ENCODE measurements at places on chromosomes 5 and 9.

- H3K27ac ChIP-seq = no peak overlapping the region
- H3K4me1 ChIP-seq = no peaks in the 10 kb centered on the region
- H3K4me3 ChIP-seq = no peak overlapping the region
- H3K27me3 ChIP-seq = no peaks in the 10 kb centered on the region
- no peak for DNase-seq
Observed at GRCh38 chr5:42953041-42953440, 87.1 kb downstream of the ANXA2R start.

DNA sequence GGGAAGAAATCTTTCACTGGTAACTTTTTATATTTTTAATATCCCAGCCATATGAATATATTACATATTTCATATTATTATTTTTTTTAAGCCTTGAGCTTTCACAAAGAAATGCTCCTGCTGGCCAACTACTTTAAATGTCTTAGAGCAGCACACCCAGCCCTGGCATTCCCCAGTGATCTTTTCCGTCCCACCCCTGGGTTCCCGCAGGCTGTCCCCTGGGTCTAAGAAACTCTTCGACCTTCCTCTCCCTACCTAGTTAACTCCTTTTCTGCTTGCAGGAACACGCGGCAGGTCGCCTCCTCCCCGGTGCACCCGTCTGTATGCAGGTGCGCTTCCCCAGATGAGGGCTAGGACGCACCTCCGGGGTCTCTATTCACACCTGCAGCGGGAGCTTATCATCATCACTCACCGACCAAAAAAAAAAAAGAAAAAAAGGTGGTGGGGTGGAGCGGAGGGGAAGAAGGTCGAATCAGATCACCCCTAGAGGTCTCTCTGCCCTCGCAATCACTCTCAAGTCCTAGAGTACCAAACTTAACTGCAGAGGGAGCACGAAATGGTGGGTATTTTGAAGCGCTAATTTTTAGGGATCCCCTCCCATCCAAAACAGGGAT, 696 bp downstream of the ZFP62 start:
- H3K36me3 ChIP-seq = no peaks in the 10 kb centered on the region
- H3K4me3 ChIP-seq = peak overlapping the region; percentile 66
- peak overlapping the region; percentile 77 for H3K27ac ChIP-seq
- peaks cover 4% of the 10 kb centered on the region for H3K4me1 ChIP-seq
- no peak for DNase-seq
- H3K27me3 ChIP-seq = no peaks in the 10 kb centered on the region

DNA sequence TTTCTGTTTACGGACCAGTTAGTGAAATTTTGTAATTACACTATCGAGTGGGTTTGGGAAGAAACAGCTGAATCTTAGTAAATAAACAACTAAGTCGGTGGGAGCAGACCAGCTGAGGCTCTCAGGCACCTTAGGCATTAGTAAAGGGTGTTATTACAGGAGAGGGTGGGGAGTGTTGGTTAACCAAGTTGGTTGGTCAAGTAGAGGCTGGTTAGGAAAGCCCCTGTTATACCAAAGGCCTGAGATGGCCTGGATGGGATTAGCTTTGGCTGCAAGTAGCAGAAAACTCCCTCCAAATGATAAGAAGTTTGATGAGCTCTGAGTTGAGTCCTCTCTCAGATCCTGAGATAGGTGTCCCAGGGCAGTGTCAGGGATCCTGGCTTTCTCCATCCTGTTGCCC, 81.3 kb downstream of the PPARGC1B start:
- no peaks in the 10 kb centered on the region for H3K27me3 ChIP-seq
- no peak overlapping the region for H3K4me3 ChIP-seq
- DNase-seq = no peak
- H3K36me3 ChIP-seq = no peaks in the 10 kb centered on the region
- H3K27ac ChIP-seq = no peak overlapping the region

- H3K36me3 ChIP-seq = no peaks in the 10 kb centered on the region
- H3K27me3 ChIP-seq = no peaks in the 10 kb centered on the region
- no peak overlapping the region for H3K27ac ChIP-seq
- H3K4me3 ChIP-seq = no peak overlapping the region
- H3K4me1 ChIP-seq = peaks cover 18% of the 10 kb centered on the region
- DNase-seq = no peak
Observed at GRCh38 chr5:157558681-157559080, 16.9 kb downstream of the ADAM19 start.

DNA sequence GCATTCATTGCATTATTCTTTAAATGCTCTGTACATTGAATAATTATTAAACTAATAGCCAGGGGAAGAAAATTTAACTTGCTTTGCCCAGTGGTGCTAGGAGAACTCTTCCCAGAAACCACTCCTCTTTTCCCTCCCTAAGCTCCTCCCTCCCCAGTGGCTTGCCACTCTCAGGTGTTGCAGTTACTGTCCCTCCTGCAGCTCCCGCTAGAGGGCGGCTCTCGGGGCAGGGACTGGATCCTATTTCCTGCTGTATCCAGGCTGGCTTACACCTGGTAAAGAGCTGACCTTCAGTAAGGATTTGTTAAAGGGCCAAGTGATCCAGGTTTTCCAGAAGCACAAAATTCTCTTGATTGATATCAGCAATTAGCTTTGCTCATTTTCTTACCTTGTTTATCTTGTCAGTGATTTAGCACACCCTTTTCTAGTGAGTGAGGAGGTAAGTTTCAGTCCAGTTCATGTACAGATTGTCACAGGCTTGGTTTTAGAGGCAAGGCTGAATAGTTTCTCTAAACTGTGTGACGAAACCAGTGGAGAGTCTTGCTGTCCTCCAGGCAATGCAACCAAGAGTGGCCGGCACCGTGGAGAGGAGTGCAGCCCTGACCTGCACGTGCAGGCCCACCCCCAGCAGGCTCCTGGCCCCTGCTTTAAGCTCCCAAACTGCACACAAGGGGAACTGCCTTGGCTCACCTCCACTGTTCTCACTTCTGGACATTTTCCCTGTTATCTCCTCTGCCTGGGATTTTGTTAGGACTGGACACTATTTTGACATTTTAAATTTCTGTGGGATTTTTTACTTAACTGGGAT, 423.8 kb downstream of the SPOCK1 start:
- no peaks in the 10 kb centered on the region for H3K36me3 ChIP-seq
- peaks cover 11% of the 10 kb centered on the region for H3K4me1 ChIP-seq
- no peak overlapping the region for H3K4me3 ChIP-seq
- DNase-seq = peak; percentile 41

DNA sequence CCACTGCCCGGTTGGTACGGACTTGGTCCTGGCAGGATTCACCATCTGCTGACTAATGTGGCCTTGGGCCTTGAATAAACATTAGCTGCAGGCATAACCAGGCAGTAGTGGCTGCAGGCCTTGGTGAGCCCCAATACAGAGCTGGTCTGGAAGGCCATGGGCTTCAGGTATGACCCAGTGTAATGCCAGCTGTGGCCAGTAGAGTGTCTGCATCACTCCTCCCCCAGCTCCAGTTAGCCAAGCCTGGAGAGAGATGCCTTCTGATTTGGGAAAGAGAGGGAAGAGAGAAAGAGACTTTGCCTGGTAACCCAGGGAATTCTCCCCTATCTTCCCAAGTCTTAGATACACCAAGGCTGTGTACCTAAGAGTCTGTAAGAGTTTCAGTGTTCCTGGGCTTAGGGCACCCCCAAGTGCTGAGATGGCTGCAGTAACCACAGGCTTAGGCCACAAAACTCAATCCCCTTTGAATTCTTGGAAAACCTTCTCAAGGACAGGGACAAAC, 5.6 kb upstream of the C5 start:
- no peak overlapping the region for H3K27ac ChIP-seq
- H3K36me3 ChIP-seq = no peaks in the 10 kb centered on the region
- no peaks in the 10 kb centered on the region for H3K4me1 ChIP-seq
- DNase-seq = no peak

DNA sequence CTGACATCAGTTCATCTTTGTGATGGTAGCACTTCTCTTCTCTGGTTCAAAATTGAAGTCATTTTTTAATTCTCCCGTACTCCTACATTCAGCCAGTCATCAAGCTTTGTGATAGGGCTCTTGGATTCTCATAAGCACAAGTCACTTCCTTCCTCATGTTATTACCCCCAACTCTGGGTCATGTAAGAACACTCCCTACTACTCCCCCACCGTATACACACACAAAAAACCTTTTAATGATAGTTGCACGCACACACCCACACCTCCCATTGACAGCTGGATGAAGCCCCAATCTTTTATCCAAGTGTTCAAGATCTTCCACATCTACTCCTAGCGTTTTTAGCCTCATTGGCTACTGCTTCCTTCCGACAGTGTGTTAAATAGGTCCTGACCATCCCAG, 16.8 kb downstream of the KDM3B start:
- H3K27me3 ChIP-seq = no peaks in the 10 kb centered on the region
- peaks cover 14% of the 10 kb centered on the region for H3K4me1 ChIP-seq
- peaks cover 8% of the 10 kb centered on the region for H3K36me3 ChIP-seq
- H3K27ac ChIP-seq = peak overlapping the region; percentile 12
- H3K4me3 ChIP-seq = no peak overlapping the region

DNA sequence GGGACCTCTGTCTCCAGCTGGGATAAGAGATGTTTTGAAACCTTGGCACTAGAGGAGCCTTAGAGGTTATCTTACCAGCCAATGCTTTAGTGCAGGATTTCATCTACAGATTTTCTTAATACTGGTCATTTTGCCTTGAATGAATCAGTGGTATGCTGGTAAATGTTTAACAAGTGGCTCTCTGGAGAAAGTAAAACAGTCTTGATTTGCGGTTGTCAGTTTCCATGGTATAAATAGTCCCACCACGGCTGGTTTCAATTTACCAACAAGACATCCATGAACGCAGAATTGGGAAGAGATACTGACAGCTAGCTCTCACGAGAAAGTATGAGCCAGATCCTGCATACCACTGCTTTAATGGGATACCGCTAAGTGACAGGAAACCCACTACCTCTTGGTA, 56.7 kb upstream of the CXCL14 start:
- no peak overlapping the region for H3K27ac ChIP-seq
- no peaks in the 10 kb centered on the region for H3K27me3 ChIP-seq

GRCh38 chr9:131434673-131435072, 40.8 kb downstream of the PRRC2B start:
- peaks cover 69% of the 10 kb centered on the region for H3K36me3 ChIP-seq
- H3K4me1 ChIP-seq = no peaks in the 10 kb centered on the region
- H3K27ac ChIP-seq = no peak overlapping the region
- H3K4me3 ChIP-seq = no peak overlapping the region
- H3K27me3 ChIP-seq = no peaks in the 10 kb centered on the region

- H3K27ac ChIP-seq = no peak overlapping the region
- no peak overlapping the region for H3K4me3 ChIP-seq
- peak; percentile 82 for DNase-seq
- H3K4me1 ChIP-seq = peaks cover 14% of the 10 kb centered on the region
- H3K36me3 ChIP-seq = no peaks in the 10 kb centered on the region
Observed at GRCh38 chr9:36158122-36158521, 11.1 kb upstream of the CCIN start.

- no peaks in the 10 kb centered on the region for H3K4me1 ChIP-seq
- no peak for DNase-seq
- H3K4me3 ChIP-seq = no peak overlapping the region
- H3K27me3 ChIP-seq = peaks cover 8% of the 10 kb centered on the region
- no peak overlapping the region for H3K27ac ChIP-seq
- H3K36me3 ChIP-seq = no peaks in the 10 kb centered on the region
Observed at GRCh38 chr5:158727136-158727535, 372.6 kb downstream of the EBF1 start.

DNA sequence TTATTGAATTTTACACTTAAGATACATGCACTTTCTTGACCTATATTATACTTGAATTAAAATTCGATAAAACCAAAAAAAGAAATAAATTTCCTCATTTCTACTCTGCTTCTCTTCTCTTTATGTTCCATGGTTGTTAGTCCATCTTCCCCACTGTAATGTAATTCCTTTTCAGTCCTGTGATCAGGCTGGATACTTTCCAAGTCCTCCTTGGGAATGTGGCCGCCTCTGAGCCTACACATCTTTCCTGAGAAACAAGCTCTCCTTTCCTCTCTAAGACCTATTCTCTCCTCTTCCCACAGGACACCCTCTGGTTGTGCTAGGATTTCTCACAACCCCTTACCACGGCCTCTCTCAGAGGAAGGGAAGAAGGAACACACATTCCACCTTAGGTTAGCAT, 285.1 kb downstream of the DNAH5 start:
- DNase-seq = no peak
- H3K4me1 ChIP-seq = peaks cover 3% of the 10 kb centered on the region
- H3K36me3 ChIP-seq = no peaks in the 10 kb centered on the region
- H3K27me3 ChIP-seq = no peaks in the 10 kb centered on the region
- no peak overlapping the region for H3K27ac ChIP-seq

DNA sequence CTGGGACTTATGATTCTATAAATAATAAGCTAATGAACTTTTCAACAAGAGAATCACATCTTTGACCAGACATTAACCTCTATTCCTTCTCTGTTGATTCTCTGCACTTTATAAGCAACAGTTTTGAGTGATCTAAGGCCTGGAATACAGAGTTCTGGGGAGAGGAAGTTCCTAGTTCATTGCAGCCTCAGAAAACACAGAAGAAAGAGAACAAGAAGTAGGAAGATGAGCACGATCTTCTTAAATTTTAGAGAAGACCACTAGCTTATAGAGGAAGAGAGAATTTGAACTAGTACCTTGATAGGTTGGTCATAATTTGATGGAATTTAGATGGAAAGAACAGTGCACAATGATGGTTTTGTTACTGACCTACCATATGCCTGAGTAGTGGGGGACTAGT, 8.5 kb upstream of the C9orf72 start:
- no peaks in the 10 kb centered on the region for H3K36me3 ChIP-seq
- H3K27me3 ChIP-seq = no peaks in the 10 kb centered on the region
- H3K4me1 ChIP-seq = no peaks in the 10 kb centered on the region

- H3K4me1 ChIP-seq = no peaks in the 10 kb centered on the region
- no peak overlapping the region for H3K4me3 ChIP-seq
- no peaks in the 10 kb centered on the region for H3K27me3 ChIP-seq
- DNase-seq = peak; percentile 46
- H3K36me3 ChIP-seq = no peaks in the 10 kb centered on the region
Observed at GRCh38 chr9:4640027-4640426, 22.1 kb upstream of the PLPP6 start.

DNA sequence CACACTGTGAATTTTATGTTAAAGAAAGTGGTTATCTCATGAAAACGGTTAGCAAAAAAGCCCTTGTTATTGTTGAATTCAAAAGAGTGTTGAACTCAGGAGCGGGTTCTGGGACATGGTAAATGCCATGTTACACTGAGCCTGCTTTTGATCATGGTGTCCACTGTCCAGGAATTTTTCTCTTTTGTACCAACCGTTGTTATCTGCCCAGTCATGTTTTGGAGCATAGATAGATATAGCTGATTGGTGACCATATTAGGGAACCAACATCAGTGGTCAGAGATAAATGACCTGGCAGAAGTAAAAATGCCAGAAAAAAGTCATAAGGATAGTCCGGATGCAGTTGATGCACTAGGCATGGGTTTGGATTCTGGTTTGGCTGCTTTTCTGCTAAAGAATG, 29.3 kb downstream of the DOCK2 start:
- no peaks in the 10 kb centered on the region for H3K36me3 ChIP-seq
- H3K4me1 ChIP-seq = no peaks in the 10 kb centered on the region
- H3K27me3 ChIP-seq = no peaks in the 10 kb centered on the region
- H3K27ac ChIP-seq = no peak overlapping the region
- DNase-seq = no peak

- H3K4me1 ChIP-seq = peaks cover 33% of the 10 kb centered on the region
- H3K4me3 ChIP-seq = peak overlapping the region; percentile 95
- peak overlapping the region; percentile 99 for H3K27ac ChIP-seq
- H3K27me3 ChIP-seq = no peaks in the 10 kb centered on the region
Observed at GRCh38 chr5:150485693-150486401, 22.1 kb upstream of the NDST1 start.

Measured in cardiac muscle cell (in vitro differentiated cells and primary cell).